ENCODE measurements at places on chromosomes 5 and 9. TPM values are rescaled to one million over a fixed set of nuclear protein-coding genes. Genes with fewer than 3 reads are reported as not detected.

The CARD9 gene
- 1.8 TPM for polyA plus RNA-seq

DNA sequence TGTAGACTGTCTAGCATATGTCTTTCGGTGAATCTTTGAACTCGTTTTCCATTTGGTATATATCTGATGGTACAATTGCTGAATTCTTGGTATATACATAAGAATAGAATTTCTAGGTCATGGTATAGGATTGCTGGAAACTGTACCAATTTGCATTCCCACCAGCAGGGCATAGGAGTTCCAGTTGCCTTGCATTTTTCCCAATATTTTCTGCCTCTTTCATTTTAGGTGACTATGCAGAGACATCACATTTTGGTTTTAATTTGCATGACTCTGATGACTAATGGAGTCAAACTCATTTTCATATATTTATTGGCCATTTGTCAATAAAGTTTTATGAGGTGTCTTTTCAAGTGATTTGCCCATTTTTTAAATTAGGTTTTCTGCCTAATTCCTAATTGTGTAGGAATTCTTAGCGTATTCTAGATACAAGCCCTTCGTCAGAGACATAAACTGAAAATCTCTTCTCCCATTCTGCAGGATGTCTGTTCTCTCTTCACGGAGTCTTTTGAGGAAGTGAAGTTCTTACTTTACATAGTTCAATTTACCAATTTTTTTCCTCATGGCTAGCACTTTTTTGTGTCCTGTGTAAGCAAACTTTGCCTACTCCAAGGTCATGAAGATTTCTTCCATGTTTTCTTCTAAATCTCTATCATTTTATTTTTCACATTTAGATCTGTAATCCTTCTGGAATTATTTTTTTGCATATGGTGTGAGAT lies 28.9 kb upstream of the PDCD1LG2 start:
- no peak for DNase-seq

GRCh38 chr5:150155258-150156026 lies at the start of gene PDGFRB:
TSS of gene PDGFRB (minus strand) at chr5:150155845. CDS start at chr5:150137047, 18,798 bp downstream.
- DNase-seq = peak; percentile 84

The BTNL9 gene
- polyA plus RNA-seq = 10.7 TPM

DNA sequence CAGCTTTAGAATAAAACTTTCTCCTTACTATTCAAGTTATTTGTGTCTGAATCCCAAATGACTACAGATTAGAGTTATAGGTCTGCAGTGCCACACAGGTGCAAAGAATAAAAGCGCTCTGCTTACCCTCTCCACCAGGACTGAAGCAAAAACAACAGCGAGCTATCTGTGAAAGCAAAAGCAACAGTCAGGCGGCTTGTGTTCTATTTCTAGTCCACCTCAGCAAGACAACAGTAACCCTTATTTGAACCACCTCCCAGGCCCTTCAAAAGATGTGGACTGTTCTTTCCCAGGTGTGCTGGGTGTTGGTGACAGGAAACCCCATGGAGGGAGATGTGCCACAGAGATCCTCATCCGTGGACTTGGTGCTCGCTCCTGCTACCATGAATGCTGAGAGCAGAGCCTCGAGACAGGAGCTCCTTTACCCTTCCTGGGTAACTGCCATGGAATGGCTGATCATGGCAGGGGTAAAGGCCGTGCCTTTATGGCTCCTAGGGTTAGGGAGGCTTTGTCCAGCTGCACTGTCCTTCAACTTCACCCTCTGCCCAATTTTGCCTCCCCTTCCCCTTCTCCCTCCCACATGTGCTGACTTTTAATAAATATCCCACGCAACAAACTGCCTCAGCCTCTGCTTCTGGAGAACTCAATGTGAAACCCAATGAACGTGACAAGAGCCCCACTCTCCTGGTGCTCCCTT lies 108.6 kb downstream of the SERINC5 start:
- DNase-seq = no peak

DNA sequence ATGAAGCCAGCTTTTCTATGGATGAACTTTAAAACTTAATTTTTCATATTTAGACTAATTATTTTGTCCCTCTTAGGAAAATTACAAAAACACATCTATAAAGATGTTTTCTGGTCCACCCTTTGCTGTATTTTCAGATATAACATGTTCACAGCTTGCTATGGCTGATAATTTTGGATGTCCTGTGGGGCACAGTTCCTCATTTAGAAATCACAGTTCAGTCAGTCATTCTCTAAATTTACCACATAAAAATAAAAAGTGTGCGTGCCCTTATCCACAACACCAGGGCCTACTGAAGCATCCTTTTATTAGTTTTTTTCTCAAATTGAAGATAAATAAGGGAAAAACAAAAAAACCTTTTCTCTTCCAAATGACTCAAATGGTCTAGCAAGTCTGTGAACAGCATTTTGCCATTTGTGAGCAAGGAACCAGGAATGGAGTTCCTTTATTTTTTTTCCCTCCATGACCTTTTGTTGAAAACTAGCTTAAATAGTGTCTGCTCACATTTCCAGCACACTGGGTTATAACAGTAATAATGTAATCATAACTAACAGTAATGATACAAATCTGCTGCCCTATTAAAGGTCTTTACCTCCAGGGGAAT lies 87.1 kb downstream of the CEMIP2 start:
- DNase-seq = no peak

DNA sequence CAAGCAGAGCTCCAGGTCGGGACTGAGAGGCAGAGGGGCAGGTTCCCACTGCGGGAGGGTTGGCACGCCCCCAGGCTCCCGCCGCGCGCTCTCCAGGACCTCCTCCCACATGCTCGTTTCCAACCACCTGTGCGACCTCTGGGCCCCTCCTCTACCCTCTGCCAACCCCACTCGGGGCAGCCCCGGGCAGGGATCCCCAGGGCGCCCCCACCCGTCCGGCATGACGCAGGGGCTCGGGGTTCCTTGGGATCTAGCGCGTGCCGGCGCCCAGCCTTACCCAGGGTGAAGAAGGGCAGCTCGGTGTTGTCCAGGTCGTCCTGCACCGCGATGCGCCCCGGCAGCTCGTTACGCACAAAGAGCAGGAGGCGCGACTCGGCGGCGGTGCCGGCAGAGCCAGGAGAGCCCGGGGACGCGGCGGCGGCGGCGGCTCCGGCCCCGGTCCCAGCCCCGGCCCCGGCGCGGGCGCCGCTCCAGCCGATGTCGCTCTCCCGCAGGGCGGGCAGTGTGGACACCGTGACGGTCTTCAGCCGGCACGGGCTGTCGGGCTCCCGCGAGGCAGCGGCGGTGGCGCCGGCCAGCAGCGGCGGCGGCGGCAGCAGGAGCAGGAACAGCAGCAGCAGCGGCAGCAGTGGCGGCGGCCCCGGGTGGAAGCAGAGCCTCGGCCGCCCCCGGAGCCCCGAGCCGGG lies 494 bp downstream of the ASTN2 start:
- DNase-seq = no peak

The TMED7 gene
- polyA plus RNA-seq = 98.9 TPM

DNA sequence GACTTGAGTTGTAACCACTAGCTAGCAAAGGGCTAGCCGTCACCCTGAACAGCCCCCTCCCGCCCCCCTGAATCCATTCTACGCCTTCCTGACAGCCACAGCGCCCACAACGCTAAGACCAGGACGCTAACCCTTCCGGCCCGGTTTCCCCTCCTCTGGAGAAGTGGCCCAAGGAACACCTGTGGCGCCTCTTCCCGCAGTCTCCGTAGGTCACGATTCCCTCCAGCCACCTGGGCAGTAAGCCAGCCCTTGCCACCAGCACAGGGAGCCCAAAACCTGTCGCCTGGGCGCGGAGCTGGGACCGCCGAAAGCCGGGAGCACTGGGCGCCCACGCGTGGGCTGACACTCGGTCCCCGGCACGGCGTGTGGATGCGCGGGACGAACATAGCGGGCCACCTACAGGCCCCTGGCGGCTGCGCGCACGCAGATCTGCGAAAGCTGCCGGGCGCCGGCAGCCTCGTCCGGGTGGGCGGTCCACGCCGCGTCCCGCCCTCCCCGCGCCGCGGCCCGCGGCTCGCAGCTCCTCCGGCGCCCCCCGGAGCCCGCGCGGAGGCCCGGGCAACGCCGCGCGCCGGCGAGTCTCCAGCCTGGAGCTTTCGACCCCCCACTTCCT lies 596 bp downstream of the IRF1 start:
- DNase-seq = no peak

The RNF208 gene
- 5.8 TPM for polyA plus RNA-seq

DNA sequence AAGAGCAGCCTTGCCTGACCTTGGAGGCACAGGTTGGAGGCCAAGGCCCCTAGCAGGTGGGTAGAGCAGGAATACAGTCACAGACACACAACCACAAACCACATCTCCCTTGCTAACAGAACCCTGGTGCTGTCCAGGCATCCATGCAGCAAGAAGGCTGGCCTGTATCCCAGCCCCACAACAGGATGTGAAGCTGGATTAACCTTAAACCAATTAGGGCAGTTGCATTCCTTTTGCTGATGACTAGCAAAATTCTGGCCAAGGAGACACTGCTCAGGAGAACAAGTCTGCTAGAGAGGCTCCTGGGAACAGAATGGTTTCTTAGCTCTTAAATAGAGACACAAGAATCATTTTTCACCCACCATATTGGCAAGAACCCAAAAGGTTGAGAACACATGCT lies 97.8 kb downstream of the C5orf15 start:
- no peak for DNase-seq

DNA sequence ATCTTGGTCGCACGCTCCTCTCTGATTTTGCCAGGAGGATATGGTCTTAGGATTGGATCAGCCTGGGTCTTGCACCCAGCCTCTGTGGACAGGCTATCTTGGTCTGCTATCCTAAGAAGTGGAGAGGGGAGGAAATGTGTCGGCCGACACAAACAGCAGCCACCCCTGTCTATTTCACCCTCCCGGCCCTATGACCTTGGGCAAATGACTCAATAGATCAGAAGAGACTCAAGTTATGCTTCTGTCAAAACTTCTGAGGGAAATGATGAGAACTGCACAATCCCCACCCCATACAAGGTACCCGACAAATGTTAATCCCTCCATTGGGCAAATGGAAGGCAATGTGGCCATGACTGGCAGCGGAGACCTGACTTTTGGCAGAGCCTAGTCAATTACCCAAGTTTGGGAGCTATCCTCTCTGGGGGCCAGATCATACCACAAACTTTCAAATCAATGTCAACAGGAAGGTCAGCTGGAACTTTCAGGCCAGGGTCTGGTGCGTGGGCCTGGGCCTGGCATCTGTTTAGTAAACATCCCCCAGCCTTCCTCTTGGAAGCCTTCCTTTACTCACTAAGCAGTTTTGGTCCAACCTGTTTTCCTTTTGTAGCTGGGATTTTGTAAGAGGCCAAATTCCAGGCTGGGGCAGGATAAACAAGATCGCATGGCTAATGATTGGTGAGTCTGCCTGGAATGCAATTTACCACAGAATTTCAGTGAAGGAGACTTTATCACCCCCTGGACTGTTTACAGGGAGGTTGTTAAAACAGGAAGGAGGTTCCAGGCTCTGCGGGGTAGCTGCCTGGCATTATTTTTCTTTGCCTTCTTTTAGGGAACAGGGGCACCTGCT lies 64.2 kb upstream of the CPEB4 start:
- peak; percentile 73 for DNase-seq

GRCh38 chr9:21993893-21994555 lies at the start of gene CDKN2A:
TSS of gene CDKN2A (minus strand) at chr9:21994392.
- no peak for DNase-seq

The CYLC2 gene
- not detected for polyA plus RNA-seq

DNA sequence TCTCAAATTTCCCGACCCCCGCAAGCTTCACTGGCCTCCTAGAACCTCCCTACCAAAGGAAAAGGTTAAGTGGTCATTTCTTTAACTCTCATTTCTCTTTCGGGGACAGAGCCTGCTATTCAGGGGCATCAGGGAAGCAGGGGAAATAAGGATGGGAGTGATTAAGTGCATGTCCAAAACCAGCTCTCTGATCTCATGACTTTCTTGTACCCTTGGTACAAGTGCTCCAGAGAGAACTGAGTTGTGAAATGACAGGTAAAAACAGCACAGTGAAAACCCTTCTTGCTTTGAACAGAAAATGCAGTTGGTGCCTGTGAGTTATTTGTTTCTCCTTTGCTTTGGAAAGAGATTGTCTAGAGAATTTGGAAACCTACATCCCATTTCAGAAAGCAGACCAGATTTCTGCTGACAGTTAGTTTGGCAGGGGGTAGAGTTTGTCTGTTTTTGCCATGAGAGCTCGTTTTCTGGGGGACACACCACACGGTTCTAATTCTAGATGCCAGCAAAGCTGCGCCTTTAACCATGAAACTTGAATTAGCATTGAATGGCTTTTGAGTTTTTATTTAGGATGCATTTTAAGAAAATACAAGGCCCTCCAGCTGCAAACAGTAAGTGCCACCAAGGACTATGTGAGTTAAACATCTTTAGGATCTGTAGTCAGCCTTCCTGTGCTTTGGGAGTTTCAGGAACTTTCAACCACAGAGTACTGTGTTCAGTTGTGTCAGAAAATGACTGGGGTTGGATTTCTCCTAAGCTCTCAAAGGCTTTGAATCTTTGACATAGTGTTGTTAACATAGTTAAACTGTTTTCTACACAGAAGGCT lies 161.7 kb upstream of the LHFPL2 start:
- no peak for DNase-seq

The TSSK1B gene
- 0.12 TPM for polyA plus RNA-seq

GRCh38 chr5:147332658-147333057 lies 97.8 kb downstream of the STK32A start:
- peak; percentile 15 for DNase-seq

GRCh38 chr5:57408714-57409113 lies 73.9 kb downstream of the ACTBL2 start:
- DNase-seq = no peak

DNA sequence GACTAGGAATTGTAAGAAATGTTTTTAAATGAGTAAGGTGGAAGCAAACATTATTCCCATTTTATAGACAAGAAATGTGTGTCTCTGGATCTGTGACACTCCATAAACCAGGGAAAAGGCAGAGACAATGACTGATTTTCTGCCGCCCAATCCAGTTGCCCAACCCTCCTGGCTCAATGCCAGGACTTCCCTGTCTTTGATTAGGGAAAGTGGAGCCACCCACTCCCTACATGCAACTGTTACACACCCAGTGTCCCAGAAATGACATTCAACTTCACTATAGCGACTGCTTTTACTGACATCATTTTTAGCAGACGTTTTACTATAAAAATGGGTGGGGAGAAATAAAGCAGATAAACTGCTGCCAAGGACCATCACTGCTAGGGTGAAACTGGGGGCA lies 79.7 kb downstream of the THBS4 start:
- no peak for DNase-seq

The BARHL1 gene
- not detected for polyA plus RNA-seq

The CAMK4 gene
- 6.1 TPM for polyA plus RNA-seq

DNA sequence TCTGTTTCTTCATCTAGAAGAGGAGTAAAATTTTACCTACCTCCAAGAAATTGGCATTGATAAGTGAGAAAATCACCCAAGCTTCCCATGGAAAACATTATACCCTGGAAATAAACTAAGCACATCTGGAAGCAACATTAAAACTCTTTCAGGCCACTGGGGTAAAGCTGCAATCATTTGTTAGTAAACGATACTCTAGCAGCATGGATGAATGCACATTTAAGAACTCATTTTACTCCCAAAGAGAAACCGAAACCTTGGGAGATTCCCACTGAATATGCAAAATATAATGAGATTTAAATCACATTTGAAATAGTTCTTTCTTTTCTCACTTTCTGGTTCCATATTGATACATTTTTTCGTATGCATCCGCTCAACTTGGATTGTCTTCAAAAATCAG lies 467.5 kb downstream of the EFNA5 start:
- peak; percentile 39 for DNase-seq

The WHRN gene
- 12.4 TPM for polyA plus RNA-seq

- DNase-seq = no peak
Measured at GRCh38 chr9:129352146-129352865, 174.2 kb upstream of the IER5L start.

- DNase-seq = no peak
Measured at GRCh38 chr9:38694676-38695075, 25.3 kb downstream of the FAM240B start.

The SLC25A2 gene
- polyA plus RNA-seq = 0.23 TPM

GRCh38 chr9:89236955-89237573 lies 58.4 kb upstream of the SHC3 start:
- DNase-seq = no peak
